Stimulated activated CD4-positive, alpha-beta T cell treated with anti-CD3 and anti-CD28 coated beads, Interleukin-15, amount 100 ng/mL, for 1 hour (primary cell): ENCODE measurements at places on chromosomes 7 and 10.

DNA sequence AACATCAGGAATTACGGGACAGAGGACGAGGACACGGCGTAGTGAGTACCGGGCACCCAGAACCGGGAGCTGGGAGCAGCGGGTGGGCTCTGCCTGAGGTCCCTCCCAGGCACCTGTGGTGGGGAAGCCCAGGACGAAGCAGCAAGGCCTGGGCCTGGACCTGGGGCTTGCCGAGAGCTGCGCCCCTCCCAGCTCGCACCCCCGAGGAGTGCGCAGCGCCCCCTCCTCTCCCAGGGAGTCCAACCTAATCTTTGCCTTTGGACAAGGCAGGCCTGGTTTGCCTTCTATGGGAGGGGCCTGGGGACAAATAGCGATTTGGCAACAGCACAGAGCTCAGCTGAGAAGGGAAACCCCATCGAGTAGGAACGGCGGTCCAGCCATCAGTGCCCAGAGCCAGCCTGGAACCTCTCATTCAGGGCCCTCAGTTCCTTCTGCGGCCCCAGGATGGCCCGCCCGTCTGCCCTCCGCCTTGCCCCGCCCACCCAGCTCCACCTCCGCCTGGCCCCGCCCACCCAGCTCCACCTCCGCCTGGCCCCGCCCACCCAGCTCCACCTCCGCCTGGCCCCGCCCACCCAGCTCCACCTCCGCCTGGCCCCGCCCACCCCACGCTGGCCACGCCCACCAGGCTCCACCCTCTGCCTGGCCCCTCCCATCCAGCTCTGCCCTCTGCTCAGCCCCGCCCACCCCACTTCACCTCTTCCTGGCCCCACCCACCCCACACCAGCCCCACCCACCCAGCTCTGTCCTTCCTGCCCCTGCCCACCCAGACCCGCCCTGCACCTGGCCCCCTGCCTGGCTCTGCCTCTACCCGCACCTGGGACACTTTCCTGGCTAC is 32.5 kb upstream of the KNDC1 start:
- DNase-seq, result no peak

GRCh38 chr10:93911866-93912265 is 18.1 kb downstream of the SLC35G1 start:
- no peak for DNase-seq

DNA sequence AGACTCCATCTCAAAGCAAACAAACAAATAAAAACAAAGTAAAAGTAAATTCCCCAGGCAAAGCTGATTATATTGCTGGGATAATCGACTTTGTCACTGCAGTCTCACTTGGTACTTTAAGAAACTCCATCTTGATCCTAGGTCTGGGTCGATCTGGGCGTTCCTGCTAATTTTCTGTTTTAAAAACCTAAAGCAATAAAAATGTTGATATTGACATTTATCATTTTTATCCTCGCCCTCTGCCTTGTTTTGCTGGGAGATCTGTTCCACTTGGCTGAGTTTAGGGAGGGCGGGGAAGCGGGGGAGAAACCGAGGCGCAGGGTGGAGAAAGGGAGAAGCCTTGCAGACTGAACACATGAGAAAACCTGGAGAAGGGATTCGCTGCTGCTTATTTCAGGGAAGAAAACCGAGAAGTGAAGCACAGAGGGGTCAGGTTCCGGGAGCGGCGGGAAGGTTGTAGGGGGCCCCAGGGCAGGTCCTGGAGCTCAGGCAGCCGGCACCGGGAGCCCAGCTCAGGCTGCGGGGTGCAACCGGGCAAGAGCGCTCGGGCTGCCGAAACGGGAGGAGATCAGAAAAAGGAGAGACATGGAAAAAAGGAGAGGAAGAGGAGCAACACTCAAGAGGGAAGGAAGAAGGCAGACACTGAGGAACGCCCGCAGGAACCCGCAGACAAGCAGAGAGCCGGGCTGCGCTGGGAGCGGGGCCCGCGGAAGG is 27.3 kb upstream of the KMT2C start:
- DNase-seq, result no peak

DNA sequence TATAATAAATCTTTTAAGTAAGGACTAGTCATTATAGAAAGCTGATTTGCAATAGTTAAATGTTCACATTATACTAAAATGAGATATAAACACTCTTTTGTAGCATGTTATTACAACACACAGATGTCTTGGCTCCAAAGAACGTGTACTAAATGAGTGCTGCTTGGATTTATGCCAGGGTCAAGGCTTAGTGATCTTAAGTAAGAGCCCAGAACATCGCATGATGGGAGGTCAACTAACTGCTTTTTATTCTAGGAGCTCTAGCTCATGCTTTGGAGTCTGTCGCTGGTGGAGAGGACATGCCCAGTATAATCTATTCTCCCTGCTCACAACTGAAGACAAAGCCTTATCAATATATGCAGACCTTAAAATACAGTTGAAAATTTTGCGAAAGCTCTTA is 315.1 kb downstream of the BBS9 start:
- no peak for DNase-seq

- DNase-seq, result no peak
Measured at GRCh38 chr7:133428876-133429275, 176.0 kb downstream of the EXOC4 start.

- DNase-seq, result no peak
Measured at GRCh38 chr10:110335314-110336064, 30.8 kb upstream of the SMNDC1 start.

GRCh38 chr7:110224643-110225042 is 866.3 kb upstream of the LRRN3 start:
- no peak for DNase-seq

DNA sequence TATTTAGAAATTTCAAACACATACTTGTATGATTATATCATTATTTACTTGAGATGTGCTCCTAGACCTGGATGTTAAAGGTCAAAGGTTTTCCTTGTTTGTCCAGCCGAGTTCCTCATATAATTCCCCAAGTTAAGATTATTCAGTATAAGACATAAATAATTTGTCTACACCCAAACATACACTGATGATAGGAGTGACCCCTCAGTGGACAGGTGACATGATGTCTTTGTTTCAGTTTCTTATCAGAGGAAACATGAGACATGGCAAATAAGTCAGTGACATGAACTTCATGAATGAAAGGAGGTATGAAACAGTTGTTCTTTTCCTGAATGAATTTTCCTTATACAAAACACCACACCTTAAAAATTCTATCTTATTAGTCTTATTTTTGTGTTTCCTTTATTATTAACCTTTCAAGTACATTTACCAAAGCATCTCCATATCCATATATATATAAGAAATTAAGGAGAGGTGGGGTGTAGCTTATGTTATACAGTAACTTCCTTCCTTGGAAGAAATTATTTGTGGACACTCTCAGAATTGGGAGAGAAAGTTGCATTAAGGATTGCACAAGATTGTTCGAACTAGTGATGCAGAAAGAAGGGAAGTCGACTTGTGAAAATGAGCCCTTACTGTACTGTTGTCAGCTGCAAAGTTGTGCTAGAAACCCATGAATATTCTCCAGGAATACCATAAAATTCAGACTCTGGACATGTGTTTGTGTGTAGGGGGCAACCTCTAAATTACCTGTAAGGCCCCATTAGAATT is 60.5 kb downstream of the POM121L12 start:
- no peak for DNase-seq
